ENCODE measurements at places on chromosomes 6 and 20.

DNA sequence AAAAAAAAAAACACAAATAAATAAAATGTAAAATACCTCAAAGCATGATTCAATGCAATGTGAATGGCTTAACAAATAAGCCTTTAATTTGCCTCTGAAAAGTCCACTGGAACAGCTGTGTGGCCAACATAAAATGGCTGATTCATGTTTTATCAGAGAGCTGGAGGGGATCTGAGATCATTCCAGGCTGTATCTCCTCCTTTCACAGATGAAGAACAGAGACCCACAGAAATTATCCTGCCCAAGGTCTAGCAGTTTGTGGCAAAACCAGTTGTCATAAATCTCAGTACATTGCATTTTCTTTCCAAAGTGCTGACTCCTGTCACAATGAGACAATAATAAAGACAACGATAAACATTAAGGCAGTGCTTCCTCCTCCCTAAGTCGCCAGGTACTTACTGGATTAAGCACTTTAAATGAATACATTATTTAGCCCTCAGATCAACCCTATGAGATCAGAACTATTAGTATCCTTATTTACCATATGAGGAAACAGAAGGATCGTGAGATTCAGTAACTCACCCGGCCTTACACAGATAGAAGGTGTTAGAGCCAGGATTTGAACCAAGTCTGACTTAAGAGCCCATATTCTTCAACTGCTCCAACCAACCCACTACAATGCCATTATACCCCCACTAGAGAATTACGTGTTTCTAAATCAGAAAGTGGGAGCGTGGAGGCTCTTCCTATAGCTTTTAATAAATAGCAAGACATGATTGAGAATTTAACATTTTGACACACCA is 118.3 kb downstream of the KIF13A start:
- no peak for DNase-seq

GRCh38 chr20:19408971-19409370 is 196.5 kb downstream of the SLC24A3 start:
- DNase-seq: no peak

- no peak for DNase-seq
These were observed 19.5 kb downstream of the ZNF311 start for GRCh38 chr6:28985462-28986164.

DNA sequence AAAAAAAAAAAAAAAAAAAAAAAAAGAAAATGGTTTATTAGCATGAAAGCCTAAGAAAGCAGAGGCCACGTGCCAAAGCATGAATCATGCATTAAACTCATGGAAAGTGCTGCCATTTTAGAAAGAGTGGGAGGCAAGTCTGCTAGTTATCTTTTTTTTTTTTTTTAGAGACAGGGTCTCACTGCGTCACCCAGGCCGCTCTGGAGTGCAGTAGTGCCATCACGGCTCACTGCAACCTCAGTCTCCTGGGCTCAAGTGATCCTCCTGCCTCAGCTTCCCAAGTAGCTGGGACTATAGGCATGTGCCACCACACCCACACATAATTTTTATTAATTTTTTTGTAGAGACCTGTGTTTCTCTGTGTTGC is 5.2 kb downstream of the VWA7 start:
- DNase-seq: no peak

DNA sequence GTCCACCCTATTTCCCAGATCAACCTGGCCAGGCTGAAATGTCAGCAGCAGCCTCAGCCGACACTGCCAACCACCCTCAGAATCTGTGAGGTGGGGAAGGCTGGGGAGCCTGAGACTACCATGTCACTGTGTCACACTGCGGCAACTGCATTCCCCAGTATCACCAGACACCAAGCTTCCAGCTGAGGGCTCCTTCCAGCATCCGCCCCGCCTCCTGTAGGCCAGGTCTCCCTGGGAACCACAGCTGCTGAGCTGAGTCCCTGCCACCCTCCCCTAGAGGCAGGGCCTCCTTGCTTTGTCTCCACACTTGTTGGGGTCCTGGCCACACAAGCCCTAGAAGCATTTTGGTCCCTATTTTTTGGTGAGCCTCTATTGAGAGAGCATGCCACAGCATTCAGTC is 115.7 kb downstream of the UNC5CL start:
- DNase-seq: no peak

DNA sequence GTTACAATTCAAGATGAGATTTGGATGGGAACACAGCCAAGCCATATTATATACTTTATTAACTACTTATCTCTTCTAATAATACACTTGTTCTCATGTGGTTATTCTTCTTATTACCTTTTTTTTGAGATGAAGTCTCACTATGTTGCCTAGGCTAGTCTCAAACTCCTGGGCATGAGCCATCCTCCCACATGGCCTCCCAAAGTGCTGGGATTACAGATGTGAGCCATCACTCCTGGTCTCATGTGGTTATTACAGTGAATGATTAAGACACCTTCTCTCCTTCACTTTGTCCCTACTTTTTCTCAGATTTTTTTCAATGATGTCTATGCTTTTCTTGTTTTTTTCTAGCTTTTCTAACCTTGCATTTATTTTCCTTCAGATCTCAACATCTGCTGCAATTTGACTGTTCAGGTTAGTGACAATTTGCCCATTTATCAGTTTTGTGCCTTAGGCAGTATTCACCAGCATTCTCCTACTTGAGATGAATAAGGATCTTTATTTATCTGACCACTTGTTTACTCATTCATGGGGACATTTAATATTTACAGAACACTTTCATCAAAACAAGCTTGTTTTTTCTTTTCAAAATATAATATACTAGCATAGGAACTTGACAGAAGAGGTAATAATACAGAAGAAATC is 105.7 kb downstream of the SLC16A10 start:
- no peak for DNase-seq

- no peak for DNase-seq
These were observed 108.7 kb downstream of the ERMARD start for GRCh38 chr6:169859978-169860703.

DNA sequence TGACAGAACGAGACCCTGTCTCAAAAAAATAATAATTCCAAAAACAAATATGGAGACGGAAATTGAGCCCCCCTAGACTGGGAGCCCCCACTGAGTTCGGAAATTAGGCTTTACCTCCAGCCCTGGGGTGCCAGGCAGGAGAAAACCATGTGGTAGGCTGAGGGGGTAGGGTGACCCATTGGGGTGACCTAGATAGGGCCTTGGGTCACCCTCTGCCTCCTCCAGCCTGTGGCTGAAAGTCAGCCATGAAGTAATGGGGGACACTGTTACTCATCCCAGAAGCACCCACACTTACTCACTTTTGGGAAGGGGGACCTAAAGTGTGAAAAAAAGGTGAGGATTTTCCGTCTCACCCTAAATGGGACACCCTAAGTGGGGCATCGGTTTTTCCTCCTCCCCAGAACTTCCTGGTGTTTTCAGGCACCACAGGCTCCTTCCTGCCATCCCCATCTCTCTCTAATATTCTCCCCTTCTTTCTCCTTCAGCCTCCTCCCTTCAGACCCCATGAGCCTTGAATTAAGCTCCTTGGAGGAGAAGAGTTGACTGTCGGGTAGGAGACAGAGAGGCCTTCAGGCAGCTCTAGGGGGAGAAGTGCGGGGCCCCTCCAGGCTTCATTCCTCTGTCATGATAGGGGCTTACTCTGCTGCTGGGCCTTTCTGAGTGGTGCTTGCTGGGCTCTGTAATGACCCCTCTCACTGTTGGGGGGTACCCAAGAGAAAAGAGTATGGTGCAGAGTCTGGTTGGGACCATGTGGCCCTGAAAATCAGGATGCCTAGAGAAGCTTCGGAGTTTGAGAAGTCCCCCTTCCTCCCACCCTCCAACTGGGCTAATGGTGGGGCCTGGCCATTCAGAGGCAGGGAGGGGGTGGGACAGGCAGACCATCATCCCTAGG is 2.4 kb downstream of the LTB start:
- no peak for DNase-seq

DNA sequence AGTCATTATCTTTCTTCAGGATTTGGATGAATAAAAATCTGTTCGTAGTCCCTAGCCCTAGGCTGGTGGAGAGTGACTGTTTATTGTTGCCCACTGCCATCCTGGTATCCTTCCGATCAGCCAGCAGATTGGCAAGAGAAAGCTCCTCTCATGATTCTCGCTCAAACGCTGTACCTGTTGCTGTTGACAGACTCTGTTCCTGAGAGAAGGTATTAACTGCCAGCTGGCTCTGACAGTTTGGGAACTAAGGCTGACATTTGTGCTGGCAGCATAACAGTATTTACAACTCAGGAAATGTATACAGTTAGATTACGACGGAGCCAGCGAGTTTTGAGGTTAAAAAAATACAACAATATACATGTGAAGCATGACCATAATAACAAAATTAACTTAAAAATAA is 674.5 kb downstream of the PRKN start:
- no peak for DNase-seq

- no peak for DNase-seq
These were observed 249.0 kb downstream of the EPM2A start for GRCh38 chr6:145486306-145486705.

DNA sequence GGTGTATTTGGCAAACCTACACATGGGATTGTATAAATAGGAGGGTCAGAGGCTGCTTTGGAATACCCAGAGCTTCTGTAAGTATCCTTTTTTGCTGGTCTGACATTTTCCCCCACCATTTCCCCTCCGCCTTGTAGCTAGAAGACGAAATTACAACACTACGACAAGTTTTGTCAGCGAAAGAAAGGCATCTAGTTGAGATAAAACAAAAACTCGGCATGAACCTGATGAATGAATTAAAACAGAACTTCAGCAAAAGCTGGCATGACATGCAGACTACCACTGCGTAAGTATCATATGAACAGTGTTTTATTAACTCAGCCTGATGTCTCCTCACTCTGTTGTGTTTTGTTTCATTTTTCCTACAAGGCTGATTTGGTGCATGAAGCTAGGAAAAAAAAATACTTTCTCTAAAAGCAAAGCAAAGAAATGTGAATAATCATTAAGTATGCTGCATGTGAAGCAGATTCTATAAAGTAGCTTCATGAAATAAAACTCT is 72.7 kb downstream of the HDDC2 start:
- no peak for DNase-seq

- DNase-seq: no peak
These were observed 253.4 kb downstream of the HACE1 start for GRCh38 chr6:104606361-104606760.

- DNase-seq: no peak
These were observed 7.5 kb upstream of the BAK1 start for GRCh38 chr6:33587529-33587928.

DNA sequence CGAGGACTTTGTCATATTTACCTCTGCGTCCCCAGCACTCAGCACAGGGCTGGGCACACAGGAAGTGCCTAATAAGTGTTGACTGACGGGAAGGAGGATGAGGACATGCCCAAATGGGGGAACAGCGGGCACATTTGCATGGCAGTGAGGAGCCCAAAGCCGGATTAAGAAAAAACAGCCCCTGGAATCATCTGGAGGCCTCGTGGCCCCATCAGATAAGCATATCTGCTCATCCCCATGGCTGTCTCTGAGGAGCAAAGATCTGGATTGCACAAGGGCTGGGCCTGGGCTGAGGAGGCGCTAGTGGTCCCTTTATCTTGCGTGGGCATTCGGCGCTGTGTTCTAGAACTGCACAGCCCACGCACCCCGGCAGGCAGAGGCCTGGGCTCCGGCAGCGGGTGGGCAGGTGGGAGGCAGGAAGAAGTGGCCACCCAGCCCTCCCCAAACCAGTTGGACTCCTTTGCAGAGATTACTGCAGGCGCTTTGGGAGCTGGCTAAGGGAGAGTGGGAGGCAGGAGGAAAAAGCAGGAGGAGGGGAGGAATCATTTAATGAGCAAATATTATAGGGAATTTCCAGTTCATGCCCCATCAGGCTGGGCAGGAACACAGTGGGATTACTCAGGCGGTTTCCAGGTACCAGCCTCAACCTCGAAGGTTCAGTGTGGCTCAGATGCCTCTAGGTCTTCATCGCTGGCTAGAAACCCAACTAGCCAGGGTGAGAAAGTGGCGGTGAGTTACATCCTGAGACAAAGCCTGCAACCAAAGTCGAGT is 108.1 kb downstream of the CEBPB start:
- DNase-seq: no peak

GRCh38 chr6:170022827-170023619 is 267.9 kb downstream of the DLL1 start:
- no peak for DNase-seq

- no peak for DNase-seq
These were observed 16.9 kb upstream of the RFPL4B start for GRCh38 chr6:112330071-112330878.

GRCh38 chr20:39036011-39036410 is 73.9 kb downstream of the DHX35 start:
- DNase-seq: no peak
